ENCODE measurements at places on chromosomes 6 and 20.

GRCh38 chr6:29647927-29648642 is 8.8 kb upstream of the MOG start:
- DNase-seq = no peak

DNA sequence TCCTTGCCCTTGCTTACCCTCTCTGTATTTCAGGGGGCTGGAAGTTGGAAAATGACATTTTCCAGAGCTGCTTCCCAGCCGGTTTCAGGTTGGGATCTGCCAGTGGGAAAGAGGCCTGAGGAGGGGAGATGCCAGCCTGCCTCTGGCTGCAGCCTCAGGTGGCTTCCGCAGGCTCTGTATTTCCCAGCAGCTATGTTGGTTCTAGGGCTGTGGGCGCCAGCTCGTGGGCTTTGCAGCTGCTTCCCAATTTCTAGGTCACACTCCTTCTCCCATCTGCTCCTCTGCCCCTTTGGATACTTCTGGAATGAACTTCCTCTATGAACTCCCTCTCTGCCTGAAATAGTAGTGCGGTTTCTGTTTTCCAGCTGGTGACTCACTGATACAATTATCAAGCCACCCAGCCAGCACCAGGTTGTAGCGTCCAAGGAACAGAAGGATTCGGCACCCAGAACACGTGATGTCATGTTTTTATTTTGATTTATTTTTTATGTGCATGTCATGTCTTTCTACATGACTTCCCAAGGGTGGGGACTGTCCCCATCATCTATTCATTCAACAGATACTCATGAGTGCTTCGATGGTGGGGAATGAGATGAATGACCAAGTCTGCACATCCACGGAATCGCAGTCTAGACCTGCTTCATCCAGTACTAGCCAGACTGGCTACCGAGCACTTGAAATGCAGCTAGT is 38.0 kb downstream of the TGM2 start:
- no peak for DNase-seq

- no peak for DNase-seq
These were observed 53.0 kb downstream of the FARS2 start for GRCh38 chr6:5314191-5314865.

DNA sequence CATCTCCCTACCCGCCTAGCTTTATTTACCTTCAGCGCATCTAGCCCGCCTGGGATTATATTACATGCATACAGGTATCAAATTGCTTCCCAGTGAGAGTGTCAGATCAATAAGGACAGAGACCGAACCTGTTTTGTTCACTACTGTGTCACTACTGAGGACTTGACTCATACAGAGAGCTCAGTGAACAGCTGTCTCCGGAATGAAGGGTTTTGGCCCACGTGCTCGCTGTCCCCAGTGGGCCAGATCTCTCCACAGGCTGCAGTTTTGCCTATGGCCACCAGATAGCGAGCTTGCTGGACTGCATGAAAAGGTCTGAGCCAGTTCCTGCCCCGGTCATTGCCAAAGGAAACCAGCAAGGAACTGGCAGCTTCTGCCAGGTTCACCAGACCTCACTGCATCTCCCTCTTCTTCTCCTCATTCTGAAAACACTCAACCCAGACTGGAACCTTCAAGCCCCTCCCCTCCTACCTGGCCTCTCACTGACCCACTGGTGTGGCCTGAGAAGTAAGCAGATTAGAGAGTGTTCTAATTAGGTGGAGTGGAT is 150.8 kb downstream of the ZMYND8 start:
- DNase-seq = no peak

- DNase-seq = no peak
These were observed 314.8 kb upstream of the QKI start for GRCh38 chr6:163099621-163100171.

- no peak for DNase-seq
These were observed 31.9 kb downstream of the ARID1B start for GRCh38 chr6:156809034-156809433.

GRCh38 chr20:1310071-1310470 is 18.9 kb downstream of the SDCBP2 start:
- DNase-seq = no peak

All from stimulated activated CD4-positive, alpha-beta T cell treated with anti-CD3 and anti-CD28 coated beads, Interleukin-4, amount 100 ng/mL, for 4 hours (primary cell).